Esophagus muscularis mucosa (tissue), 4 donors: ENCODE measurements at places on chromosomes 7 and 10. TPM values are rescaled to one million over a fixed set of nuclear protein-coding genes. Genes with fewer than 3 reads are reported as not detected.

GRCh38 chr10:7458556-7458955, 47.7 kb upstream of the SFMBT2 start:
- no peak for DNase-seq

Gene LLCFC1
- total RNA-seq, result not detected

Gene TFAM
- 15.4 TPM for total RNA-seq

- no peak for DNase-seq
These were observed 108.0 kb downstream of the GRK5 start for GRCh38 chr10:119315128-119316001.

Gene MSS51
- 1.7 TPM for total RNA-seq

DNA sequence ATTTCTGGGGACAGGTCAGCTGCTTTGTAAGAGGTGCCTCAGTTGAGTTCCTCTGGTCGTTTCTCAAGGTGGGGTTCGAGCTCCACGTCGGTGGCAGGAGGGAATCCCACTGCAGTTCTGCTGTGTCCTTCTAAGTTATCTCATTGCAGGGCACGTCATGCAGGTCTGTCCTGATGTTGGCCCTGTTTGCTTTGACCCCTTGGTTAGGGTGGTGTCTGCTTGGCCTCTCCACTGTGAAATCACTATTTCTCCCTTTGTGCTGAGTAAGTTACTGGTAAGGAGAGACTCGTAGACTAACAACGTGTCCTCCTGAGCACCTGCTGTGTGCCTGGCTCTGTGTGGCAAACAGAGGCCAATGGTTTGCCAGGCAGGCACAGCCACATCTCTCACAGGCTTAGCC, 372.9 kb upstream of the ZMIZ1 start:
- DNase-seq, result no peak

Gene CDH23
- total RNA-seq, result 18.7 TPM

Gene SH3PXD2A
- total RNA-seq, result 69.3 TPM

GRCh38 chr10:29757551-29758297, 123.0 kb upstream of the SVIL start:
- DNase-seq, result no peak

DNA sequence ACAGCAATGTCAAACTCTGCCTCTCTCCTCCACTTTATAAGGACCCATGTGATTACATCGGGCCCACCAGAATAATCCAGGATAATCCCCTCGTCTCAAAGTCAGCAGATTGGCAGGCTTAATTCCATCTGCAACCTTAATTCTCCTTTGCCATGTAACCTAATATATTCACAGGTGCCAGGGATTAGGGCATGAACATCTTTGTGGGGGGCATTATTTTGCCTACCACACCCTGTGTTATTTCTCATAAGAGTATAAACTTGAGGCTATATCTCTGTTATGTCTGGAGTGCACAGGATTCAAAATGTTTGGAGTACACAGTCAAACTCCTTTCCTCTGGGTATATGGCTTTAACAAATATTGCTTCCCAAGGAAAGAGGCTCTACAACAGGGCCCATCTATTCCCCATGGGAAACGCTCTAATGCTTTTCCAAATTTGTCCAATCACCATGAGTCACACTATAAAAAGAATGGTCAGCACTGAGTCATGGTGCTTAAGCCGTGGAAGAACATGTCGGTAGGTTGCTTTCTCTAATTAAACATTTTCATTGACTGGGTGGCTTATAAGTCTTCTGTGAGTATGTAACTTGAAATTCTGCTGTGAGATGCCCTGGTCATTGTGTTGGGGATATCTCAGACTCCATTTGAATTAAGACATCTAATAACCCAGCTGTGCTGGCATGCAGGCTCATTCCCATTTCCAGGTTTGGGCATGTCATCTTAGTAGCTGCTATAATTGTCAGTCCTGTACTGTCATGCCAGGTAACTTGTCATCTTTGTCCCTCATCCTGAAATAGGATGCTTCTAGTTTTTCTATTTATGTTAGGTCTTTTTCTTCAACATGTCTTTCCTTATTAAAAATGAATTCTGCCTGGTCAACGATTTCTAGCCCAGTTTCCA, 11.5 kb upstream of the AKR1B10 start:
- DNase-seq, result peak; percentile 57

Gene ITIH5
- 43.0 TPM for total RNA-seq

Gene GARIN1A
- 2.9 TPM for total RNA-seq

Gene PKD1L1
- total RNA-seq, result 0.50 TPM

Gene ANXA8L1
- 0.50 TPM for total RNA-seq
